Fibroblast of mammary gland (primary cell): ENCODE measurements at places on chromosomes 6 and 20.

GRCh38 chr6:6901205-6901719, 206.5 kb upstream of the RREB1 start:
- DNase-seq = no peak

DNA sequence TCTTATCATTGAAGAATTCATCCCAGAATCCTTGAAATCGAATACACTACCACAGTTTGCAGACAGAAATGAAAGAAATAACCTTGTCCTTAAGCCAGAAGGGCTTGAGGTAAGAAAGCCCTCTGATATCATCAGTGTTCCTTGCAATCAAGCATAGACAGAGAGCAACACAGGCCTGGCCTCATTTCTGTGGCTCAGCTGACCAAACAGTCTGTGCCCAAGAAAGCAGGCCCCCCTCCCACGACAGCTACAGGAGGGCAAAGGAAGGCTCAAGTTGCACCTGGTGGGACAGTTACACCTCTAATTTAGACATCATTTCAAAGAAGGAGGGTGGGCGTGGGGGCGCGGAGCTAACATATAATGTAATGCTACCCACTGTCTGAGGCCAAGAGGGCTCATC, 21.6 kb downstream of the KIF16B start:
- DNase-seq = no peak

DNA sequence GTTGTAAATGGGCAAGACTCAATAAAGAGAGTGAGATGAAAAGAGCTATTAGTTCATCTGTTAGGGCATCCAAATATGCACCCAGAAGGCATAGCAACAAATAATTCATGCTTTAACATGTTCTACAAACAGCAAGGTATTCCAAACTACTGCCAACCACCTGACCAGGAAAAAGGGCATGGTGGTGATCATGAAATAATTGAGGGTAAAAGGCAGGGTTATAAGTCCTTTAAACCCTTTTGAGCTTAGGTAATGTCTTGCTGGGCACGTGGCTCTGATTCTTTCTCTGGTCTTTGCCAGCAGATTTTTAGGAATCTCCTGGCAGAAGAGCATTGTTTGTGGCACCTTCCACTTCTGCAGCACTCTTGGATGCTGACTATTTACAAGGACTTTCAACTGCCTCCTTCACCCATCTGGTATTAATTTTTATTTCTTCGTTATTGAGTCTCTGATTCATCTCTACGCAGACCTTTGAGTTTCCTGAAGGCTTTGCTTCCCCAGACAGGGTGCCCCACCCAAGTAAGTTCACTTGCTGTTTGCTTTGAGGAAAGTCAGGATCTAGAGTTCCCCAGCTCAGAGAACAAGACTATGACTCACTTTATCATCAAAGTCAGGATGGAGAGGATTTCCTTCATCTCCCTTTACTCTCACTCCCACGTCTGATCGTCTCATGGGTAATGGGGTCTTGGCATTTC, 83.4 kb upstream of the NEDD9 start:
- peak; percentile 99 for DNase-seq

GRCh38 chr6:1442929-1443328, 53.6 kb downstream of the FOXF2 start:
- DNase-seq = no peak

- DNase-seq = no peak
These were observed 148.1 kb downstream of the ZFAND3 start for GRCh38 chr6:37967651-37968050.

- DNase-seq = no peak
These were observed 95.6 kb downstream of the OPRM1 start for GRCh38 chr6:154134471-154135147.

DNA sequence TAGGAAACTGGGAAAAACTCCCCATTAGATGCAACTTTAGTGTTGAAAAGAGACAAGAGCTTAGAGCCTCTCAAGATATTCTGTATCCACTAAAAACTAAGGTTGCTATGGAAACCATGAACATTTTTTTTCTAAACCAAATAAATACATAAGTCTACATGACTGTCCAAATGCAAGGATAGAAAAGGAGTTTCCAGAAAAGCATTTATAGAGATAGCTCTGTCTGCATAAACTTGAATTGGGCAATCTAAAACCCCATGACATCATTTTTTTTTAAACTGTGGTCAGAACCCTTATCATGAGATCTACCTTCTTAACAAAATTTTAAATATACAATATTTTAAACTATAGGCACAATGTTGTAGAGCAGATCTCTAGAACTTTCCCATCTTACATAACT, 36.4 kb upstream of the FAM83B start:
- DNase-seq = no peak

GRCh38 chr6:36914227-36914794, 28.6 kb downstream of the C6orf89 start:
- peak; percentile 47 for DNase-seq

- DNase-seq = no peak
These were observed 590.6 kb downstream of the QKI start for GRCh38 chr6:164005004-164005711.
